ENCODE measurements at places on chromosomes 1 and 21. TPM values are rescaled to one million over a fixed set of nuclear protein-coding genes. Genes with fewer than 3 reads are reported as not detected.

WNT9A gene
- 0.50 TPM for total RNA-seq

DNA sequence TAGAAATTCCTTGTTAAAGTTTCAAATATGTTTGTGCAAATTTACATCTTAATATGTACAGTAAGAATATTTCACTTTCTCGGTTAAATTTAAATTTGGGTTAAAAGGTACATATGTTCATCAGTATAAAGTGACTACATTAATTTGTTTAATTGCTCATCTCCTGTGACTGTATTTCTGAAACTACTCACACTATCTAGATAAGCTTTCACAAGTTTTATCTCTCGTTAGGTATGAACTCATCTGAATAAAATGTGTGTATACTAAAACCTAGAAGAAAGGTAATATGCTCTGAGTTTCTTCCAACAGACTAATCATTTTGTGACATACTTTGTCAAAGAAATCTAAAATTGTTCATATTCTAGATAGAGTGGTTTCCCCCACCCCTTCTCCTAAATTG, 150.7 kb downstream of the PATJ start:
- H3K4me1 ChIP-seq, result no peaks in the 10 kb centered on the region
- peaks cover 9% of the 10 kb centered on the region for H3K36me3 ChIP-seq
- H3K27me3 ChIP-seq, result no peaks in the 10 kb centered on the region

DNA sequence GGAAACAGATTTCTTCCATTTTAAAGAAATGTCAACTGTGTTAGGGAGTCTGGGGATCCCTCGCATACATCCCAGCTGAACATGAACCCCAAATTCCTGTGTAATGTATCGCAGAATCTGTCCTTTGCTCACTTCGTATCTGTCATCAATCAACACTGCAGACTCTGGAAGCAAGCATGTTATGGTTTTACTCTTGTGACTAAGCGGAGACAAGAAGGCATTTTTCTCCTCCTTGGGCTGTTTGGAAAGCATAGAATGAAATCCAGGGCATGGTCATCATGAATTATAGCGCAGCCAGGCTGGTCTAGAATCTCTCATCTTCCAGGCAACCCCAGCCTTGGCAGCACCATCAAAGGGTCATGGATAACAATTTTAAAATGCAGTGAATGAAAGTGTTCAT, 290.2 kb downstream of the KIF26B start:
- no peaks in the 10 kb centered on the region for H3K36me3 ChIP-seq
- no peak for DNase-seq
- H3K27ac ChIP-seq, result no peak overlapping the region
- H3K4me1 ChIP-seq, result no peaks in the 10 kb centered on the region
- H3K27me3 ChIP-seq, result peaks cover 3% of the 10 kb centered on the region

GIPC2 gene
- total RNA-seq, result 0.23 TPM

DNA sequence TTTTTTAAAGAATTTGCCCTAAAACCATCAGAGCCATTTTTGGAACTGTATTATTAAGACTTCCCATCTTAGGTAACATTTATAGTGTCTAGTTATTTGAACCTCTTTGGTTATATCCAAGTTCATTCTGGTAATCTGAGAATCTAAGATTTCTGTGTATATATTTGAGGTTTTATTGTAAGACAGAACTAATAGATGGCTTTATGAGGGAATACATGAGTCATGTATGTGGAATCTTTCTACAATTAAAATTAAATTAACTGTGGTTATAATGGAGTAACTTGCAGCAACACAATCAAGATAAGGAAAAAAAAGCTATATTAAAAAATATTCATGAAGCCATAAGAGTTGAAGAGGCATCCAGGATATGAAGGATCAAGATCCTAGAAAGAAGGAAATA, 92.1 kb downstream of the UBE2U start:
- no peaks in the 10 kb centered on the region for H3K36me3 ChIP-seq
- H3K27me3 ChIP-seq, result peaks cover 23% of the 10 kb centered on the region

CEP85 gene
- 42.0 TPM for total RNA-seq

GRCh38 chr1:6545276-6546112, 8.8 kb downstream of the NOL9 start:
- H3K36me3 ChIP-seq, result peaks cover 54% of the 10 kb centered on the region
- no peak for DNase-seq
- H3K27me3 ChIP-seq, result no peaks in the 10 kb centered on the region
- H3K27ac ChIP-seq, result peak overlapping the region; percentile 84
- H3K4me3 ChIP-seq, result no peak overlapping the region

- no peak overlapping the region for H3K27ac ChIP-seq
- no peak for DNase-seq
- H3K4me3 ChIP-seq, result no peak overlapping the region
- peaks cover 10% of the 10 kb centered on the region for H3K36me3 ChIP-seq
- peaks cover 32% of the 10 kb centered on the region for H3K4me1 ChIP-seq
Measured at GRCh38 chr1:10525208-10525607, 50.5 kb downstream of the PEX14 start.

- H3K4me1 ChIP-seq, result peaks cover 2% of the 10 kb centered on the region
- peaks cover 3% of the 10 kb centered on the region for H3K27me3 ChIP-seq
Measured at GRCh38 chr1:98289311-98289710, 368.5 kb upstream of the DPYD start.

DNA sequence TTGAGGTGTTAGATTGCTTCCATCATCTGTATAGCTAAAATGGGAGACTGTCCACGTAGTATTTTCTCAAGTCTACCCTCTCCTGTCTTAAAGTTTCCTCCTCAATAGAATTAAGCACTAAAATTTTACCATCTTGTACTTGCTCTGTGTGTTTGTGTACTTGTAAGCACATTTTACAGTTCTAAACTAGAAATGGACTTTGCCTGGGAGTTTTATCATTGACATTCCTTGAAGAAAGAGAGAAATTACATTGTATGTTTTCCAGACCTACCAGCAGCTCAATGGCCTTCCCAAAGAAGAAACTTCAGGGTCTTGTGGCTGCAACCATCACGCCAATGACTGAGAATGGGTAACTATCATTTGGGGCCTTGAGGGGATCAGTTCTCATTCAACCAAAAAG, 4.5 kb downstream of the NPL start:
- peaks cover 4% of the 10 kb centered on the region for H3K36me3 ChIP-seq
- peaks cover under 1% of the 10 kb centered on the region for H3K27me3 ChIP-seq
- H3K27ac ChIP-seq, result no peak overlapping the region
- peaks cover 9% of the 10 kb centered on the region for H3K4me1 ChIP-seq
- DNase-seq, result no peak

DNA sequence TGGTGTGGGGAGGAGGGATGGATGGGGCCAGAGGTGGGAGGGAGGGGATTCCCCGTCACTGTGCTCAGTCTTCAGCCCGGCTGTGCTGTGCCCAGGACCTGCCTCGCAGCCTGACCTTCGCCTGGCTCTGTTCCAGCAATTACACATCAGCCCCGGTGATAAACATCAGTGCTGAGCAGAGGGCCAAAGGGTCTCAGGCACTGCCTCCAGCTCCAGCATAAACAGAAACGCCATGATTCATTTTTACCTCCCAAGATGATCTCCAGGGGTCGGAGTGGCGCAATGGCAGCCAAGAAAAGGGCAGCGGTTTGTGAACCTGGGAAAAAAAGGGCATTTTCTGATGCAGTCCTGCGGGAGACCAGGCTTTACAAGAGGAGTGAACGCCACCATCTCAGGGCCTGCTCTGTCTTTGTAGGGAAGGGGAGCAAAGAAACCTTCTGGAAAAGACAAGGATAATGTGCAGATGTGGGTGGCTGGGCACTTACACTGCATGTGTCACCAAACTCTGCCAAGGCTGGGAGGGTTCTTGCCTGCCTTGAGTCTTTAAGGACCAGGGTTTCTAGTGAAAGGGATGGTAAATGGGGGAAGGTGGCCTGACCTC, 28.1 kb downstream of the SHISA4 start:
- H3K4me3 ChIP-seq, result no peak overlapping the region
- no peak overlapping the region for H3K27ac ChIP-seq
- H3K4me1 ChIP-seq, result peaks cover 8% of the 10 kb centered on the region
- H3K36me3 ChIP-seq, result no peaks in the 10 kb centered on the region

- H3K27me3 ChIP-seq, result no peaks in the 10 kb centered on the region
- no peaks in the 10 kb centered on the region for H3K4me1 ChIP-seq
- H3K27ac ChIP-seq, result no peak overlapping the region
- no peak overlapping the region for H3K4me3 ChIP-seq
- H3K36me3 ChIP-seq, result no peaks in the 10 kb centered on the region
- DNase-seq, result no peak
Measured at GRCh38 chr1:17875882-17876280, 120.7 kb downstream of the ACTL8 start.

DNA sequence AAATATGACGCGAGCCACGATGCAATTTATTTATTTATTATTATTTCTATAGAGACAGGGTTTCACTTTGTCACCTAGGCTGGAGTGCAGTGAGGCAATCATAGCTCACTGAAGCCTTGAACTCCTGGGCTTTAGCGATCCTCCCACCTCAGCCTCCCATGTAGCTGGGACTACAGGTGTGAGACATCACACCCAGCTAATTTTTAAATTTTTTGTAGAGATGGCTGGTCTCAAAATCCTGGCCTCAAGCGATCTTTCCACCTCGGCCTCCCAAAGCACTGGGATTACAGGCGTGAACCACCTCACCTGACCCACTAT, 63.6 kb downstream of the IRF2BP2 start:
- no peak overlapping the region for H3K4me3 ChIP-seq
- H3K36me3 ChIP-seq, result no peaks in the 10 kb centered on the region
- H3K4me1 ChIP-seq, result peaks cover 28% of the 10 kb centered on the region
- peaks cover 4% of the 10 kb centered on the region for H3K27me3 ChIP-seq
- no peak overlapping the region for H3K27ac ChIP-seq

LRRC3 gene
- total RNA-seq, result 2.3 TPM

DNA sequence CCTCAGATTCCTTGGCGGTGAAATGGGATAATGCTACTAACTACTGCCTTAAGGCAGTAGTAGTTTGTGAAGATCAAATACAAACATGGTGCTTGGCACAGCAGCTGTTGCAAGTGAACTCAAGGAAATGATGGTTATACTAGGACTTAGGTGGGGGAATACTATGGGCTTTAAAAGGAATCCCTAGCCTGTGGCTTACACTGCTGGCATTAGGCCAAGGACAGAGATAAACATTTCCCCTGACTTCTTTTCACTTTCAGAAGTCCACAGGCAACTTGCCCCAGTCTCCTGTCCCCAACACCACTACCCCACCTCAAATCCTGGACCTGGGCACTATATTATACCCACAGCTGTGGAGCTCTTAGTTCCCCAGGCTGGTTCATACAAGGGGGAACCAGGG, 13.1 kb upstream of the VAMP4 start:
- peaks cover 8% of the 10 kb centered on the region for H3K27me3 ChIP-seq
- H3K27ac ChIP-seq, result no peak overlapping the region
- no peak overlapping the region for H3K4me3 ChIP-seq
- H3K36me3 ChIP-seq, result peaks cover 2% of the 10 kb centered on the region

LRRIQ3 gene
- total RNA-seq, result 1.6 TPM

PTGS2 gene
- total RNA-seq, result 2.2 TPM

DNA sequence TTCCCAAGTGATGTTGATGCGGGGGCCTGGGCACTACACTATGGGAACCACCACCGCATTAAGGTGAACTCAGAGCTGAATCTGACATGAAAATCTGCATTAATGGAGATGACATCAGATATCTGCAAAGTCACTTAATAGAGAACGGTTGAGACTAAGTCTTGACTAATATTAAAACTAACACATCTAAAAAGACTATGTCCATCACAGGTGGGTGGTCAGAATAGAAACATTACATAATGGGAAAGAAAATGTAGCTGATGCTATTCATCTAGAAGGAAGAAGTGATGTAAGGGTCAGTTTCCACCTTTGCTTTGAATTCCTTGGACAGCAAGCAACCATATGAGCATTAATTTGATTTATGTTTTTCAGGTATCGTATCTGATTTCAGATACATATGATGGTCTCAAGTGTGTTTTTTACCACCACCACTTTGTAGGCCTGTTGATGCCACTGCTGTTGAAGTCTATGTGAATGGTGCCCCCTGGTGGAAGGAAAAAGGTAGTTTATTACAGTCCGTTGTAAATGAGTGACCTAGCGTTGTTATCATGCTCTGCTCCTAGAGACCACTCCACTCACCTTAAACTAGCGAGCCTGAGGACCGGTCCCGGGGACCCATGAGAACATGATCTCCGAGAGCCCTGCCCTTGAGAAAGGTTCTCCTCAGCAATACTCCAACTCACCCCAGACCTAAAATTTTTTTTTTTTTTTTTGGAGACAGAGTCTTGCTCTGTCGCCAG, 73.5 kb downstream of the BACH1 start:
- H3K4me3 ChIP-seq, result no peak overlapping the region
- H3K27ac ChIP-seq, result no peak overlapping the region
- no peaks in the 10 kb centered on the region for H3K36me3 ChIP-seq
- peak; percentile 60 for DNase-seq
- peaks cover 5% of the 10 kb centered on the region for H3K4me1 ChIP-seq
- no peaks in the 10 kb centered on the region for H3K27me3 ChIP-seq

- H3K4me3 ChIP-seq, result no peak overlapping the region
- H3K27me3 ChIP-seq, result no peaks in the 10 kb centered on the region
- H3K4me1 ChIP-seq, result peaks cover 5% of the 10 kb centered on the region
- no peak overlapping the region for H3K27ac ChIP-seq
Measured at GRCh38 chr1:5896706-5897660, 95.2 kb downstream of the NPHP4 start.

DNA sequence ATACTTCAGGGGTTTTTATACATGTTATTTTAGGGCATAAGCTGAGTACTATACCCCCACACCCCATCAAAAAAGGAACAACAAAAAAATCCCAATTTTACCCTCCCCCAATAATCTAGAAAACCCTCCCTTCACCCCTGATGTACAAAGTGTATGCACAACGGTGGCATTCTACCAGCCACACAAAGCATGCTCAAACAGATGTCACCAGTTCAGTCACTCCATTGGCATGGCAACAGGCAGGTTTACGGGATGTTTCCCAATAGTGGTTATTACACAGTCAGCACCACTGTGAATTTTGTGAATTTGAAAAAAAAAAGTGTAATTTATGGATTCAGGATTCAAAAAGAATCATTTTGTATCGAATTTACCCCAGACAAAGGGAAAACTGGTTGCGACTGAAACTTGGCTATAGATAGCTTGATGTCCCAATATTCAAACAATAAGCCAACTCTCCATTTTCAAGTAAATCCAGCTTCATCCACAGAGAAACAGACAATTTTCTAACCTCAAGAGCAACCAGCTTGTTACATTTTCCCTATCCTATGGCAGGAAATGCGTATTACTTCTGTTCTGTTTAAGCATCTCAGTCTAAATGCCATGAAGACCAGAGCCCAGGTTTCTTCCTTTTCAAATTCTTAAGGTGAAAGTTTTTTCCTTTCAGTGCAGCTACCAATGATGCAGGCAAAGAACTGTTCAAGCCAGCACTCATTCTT, 34.0 kb upstream of the SLC45A3 start:
- peaks cover 41% of the 10 kb centered on the region for H3K36me3 ChIP-seq
- H3K4me1 ChIP-seq, result peaks cover 9% of the 10 kb centered on the region
- no peak overlapping the region for H3K4me3 ChIP-seq

DNA sequence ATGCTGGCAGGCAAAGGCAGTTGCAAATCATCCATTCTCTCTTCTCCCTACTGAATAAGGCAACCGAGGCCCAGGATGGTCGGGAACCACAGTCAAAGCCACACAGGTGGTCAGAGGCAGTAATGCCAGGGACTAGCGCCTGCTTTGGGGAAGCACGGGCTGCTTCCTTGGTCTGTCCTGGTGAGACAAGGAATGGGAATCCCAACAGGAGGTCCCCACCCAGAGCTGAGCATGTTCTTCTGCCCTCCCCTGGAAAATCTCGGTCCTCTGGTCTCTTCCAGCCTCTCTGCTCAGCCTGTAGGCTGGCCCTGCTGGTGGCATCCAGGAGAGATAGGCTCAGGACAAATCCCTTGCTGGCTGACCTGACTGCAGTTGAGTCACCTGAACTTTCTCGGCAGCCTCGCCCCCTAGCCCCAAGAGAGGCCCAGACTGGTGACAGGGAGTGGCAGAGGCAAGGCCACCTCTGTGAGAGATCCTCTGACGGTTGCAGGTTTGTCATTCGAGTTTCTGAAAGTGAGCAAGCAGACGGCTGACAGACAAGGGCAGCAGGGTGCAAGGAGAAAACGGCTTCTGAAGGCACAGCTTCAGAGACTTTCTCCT, 5.8 kb downstream of the OLIG1 start:
- no peaks in the 10 kb centered on the region for H3K36me3 ChIP-seq
- no peak overlapping the region for H3K27ac ChIP-seq
- H3K27me3 ChIP-seq, result peaks cover 85% of the 10 kb centered on the region
- peaks cover 40% of the 10 kb centered on the region for H3K4me1 ChIP-seq
- H3K4me3 ChIP-seq, result no peak overlapping the region

Measured in activated CD8-positive, alpha-beta memory T cell treated with anti-CD3 and anti-CD28 coated beads, Interleukin-2, amount 10 ng/mL, durations not matched to agents 7 days and 5 days (primary cell).